SJSA1 (cell line): ENCODE measurements at places on chromosomes 4 and X. TPM values are rescaled to one million over a fixed set of nuclear protein-coding genes. Genes with fewer than 3 reads are reported as not detected.

The PDE5A gene
- total RNA-seq: 45.0 and 68.1 TPM in 2 replicates

The UGT8 gene
- not detected in 2 replicates for total RNA-seq

DNA sequence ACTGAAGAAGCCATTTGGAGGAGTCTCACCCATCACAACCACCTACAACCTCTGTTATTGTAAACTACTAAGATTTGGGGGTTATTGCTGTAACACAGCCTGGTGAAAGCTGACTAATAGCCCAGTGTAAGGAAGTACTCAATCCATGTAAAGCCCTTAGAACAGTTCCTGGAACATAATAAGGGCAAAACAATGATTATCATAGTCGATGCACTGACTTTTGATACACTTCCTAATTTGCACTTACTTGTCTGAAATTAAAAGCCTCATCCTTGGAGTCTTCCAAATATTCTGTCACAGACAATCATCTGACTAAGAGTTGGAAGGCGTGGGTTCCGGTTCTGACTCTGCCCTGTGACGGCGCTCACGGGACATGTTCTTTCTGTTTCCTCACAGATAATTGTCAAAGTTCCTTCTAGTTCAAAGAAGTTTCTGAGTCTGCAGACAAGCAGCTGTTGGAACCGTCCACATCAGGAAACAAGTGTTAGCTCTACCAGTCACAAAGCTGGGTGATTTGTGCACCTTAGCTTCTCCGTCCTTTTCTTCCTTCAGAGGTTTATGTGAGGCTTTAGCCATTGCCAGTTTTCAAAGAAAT lies 33.4 kb upstream of the RASGEF1B start:
- DNase-seq: no peak

DNA sequence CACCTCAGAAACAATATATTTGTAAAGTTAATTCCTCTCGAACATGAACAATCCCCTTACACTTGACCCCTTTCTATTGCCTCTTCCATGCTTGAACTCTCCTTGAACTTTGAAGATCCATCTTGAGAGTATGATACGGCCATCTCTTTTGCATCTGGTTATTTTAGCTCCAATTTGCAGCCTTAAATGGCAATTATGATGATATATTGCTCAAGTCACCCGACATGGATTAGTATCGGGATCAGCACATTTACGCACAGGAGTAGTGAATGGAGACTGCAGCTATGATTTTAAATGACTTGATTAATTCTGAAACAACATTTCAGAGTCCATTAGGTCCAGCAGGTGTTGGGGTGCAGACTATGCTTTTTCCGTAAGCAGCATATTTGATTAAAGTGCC lies 143.8 kb upstream of the PAQR3 start:
- DNase-seq: no peak

GRCh38 chrX:125298871-125299270 lies 20.8 kb upstream of the TEX13C start:
- no peak for DNase-seq

The LDOC1 gene
- total RNA-seq: 3.2 and 5.9 TPM in 2 replicates

The CFAP47 gene
- not detected in 2 replicates for total RNA-seq

DNA sequence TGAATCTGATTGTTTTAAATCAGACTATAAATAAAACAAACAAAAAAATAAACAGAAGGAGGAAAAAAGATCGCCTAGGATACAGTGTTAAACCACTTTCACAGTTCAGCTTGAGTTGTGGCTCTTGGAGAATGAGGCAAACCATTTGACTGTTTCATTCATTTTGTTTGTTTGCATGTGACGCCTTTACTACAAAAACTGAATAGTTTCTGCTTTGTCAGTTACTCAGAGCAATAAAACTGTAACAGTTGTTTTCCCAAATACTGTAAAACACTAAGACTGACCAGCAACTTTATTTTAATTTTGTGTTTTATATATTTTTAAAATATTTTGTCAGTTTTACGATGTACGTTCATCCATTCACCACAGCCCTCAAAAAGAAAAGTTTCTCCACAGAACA lies 214.5 kb downstream of the FBXW7 start:
- no peak for DNase-seq

GRCh38 chr4:4852591-4853362 lies 6.7 kb upstream of the MSX1 start:
- DNase-seq: no peak

DNA sequence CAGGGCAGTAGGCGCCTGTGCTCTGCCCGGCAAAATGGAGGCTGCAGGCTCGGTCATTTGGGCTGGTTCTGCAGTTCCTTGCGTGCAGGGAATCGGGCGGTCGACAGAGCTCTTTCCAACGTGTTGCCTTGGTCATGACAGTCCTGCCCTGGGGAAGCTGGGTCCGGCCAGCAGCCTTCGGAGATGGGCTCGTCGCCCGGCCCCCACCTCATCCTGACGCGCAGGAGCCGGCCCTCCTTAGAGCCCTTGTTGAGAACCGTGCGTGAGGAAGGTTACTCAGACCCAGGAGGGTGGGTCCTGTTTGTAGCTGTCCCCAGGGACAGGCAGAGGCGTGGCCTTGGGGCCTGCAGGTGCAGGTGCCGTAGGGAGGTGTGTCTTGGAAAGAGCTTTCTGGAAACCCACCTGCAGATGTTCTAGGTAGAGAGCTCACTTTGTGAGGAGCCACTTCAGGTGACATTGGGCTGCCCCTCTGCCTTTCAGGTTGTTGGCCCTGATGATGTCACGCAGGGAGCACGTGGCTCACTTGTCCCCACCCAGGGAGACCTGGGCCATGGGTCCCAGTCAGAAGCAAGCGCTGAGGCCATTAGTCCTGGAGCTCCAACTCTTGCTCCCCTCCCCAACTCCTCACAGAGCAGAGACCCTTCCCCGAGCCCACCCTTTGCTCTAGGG lies 15.2 kb upstream of the HGFAC start:
- DNase-seq: no peak

- DNase-seq: peak; percentile 8
Observed at GRCh38 chrX:23752740-23753415, 9.8 kb upstream of the ACOT9 start.

DNA sequence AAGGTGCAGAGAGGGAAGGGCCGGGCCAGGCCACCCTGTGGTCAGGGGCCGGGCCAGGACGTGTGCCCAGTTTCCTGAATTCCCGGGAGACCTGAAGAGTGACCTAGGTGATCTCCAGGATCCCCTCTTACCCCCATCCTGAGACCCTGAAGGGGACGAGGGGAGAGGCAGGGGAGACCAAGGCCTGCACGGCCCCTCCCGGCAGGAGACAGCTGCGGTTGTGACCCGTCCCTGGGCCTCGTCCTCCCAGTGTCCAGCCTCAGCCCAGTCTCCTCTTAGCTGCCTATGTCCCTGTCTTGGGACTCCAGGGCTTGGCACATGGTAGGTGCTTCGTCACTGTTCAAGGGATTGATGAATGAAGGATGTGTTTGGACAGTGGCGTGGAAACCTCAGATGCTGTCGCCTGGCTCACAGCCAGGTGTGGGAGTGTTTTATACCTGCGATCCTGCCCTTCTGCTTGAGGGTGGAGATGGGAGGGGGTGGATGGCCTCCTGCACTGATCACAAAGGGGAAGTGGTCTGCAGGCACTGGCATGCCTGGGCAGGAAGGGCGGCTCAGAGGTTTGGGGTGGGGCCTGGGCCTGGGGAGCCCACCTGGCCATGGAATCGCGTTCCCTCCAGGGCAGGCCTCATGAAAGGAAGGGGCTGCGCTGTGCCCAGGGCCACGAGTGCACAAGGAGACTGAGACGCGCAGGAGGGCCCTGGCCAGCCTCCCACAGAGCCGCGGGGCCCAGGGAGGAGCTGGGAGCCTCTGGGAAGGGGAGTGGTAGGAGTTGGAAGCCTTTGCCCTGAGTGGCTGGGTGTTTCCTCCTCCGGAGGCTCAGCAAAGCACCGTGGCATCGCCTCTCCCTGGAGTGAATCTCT lies 6.9 kb downstream of the SH3TC1 start:
- no peak for DNase-seq

DNA sequence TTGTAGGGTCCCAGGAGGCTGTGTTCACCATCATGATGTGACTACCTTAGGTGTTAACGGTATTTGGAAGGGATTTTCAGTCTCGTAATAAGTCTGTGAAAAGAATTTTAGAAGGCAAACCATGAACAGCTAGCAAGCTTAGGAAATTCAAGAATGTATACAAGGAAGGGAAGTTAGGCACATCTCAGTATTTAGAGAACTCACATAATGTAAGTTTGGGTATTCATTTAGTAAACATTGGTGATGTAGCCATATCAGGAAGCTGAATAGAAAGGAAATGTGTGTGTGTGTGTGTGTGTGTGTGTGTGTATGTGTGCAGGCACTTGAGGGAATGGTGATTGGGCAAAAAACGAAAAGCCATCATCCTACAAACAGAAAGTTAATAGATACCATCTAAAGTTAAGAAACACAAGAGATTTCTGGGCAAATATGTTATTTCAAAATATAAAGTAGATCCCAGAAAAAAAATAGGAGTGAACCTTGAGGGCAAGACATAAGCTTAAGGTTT lies 34.7 kb upstream of the PRKX start:
- DNase-seq: no peak

- peak; percentile 43 for DNase-seq
Observed at GRCh38 chr4:22987870-22988269, 295.1 kb downstream of the GBA3 start.

The PCGF3 gene
- total RNA-seq: 24.8 and 26.1 TPM in 2 replicates

The SSX4 gene
- total RNA-seq: 0.11 TPM in 1 of 2 replicates, not detected in the other

DNA sequence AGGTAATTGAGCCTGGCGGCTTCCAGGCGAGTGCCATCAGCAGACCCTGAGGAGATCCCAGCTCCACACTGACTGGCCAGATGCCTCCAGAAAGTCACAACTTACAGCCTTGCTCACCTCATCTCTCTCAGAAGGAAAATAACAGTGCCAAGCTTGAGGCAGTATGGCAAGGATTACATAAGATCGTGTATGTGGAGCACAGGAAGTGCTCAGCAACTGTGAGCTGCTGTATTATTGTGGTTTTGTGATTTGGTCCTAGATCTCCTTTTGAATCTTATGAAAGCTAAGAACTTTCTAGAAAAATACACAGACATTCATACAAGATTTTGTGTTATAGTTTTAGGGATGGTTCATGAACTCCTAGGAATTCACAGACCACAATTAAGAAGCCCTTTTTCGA lies 14.0 kb downstream of the RASL11B start:
- DNase-seq: no peak

GRCh38 chrX:13396924-13397323 lies 77.1 kb upstream of the ATXN3L start:
- no peak for DNase-seq

The SLITRK2 gene
- not detected in 2 replicates for total RNA-seq

DNA sequence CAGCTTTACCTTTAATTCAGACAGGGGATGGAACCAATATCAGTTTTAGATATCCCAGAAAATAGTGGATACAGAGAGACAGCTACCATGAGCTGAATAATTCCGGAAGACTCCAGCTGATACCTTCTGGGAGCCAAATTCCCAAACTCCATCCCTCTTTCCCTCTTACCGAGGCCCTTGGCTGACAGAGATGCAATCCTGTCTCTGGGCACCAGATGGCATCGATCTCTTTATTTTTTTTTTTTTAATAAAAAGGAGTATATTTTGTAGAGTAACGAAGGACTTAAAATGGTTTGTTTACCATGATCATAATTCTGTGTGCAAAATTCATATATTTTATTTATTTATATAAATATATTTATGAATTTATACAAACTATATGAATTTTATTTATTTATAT lies 31.0 kb downstream of the RAB40A start:
- DNase-seq: no peak

GRCh38 chr4:1072830-1073446 lies 40.4 kb downstream of the RNF212 start:
- DNase-seq: peak; percentile 4

- no peak for DNase-seq
Observed at GRCh38 chr4:68272380-68272779, 26.9 kb upstream of the TMPRSS11B start.

DNA sequence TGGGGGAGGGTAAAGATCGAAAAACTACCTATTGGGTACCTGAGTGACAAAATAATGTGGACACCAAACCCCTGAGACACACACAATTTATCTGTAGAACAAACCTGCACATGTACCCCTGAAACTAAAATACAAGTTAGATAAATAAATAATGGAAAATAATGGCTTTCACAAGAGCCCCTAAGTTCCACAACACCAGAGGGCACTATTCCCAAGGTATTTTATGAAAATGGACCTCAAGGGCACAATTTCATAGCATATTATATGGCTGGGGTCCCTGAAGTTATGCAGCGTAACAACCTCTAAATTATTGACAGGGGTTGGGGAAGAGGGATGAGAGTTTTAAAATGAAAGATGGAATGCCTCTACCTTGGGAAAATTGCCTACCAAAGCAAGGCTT lies 81.3 kb upstream of the TMEM33 start:
- DNase-seq: no peak

DNA sequence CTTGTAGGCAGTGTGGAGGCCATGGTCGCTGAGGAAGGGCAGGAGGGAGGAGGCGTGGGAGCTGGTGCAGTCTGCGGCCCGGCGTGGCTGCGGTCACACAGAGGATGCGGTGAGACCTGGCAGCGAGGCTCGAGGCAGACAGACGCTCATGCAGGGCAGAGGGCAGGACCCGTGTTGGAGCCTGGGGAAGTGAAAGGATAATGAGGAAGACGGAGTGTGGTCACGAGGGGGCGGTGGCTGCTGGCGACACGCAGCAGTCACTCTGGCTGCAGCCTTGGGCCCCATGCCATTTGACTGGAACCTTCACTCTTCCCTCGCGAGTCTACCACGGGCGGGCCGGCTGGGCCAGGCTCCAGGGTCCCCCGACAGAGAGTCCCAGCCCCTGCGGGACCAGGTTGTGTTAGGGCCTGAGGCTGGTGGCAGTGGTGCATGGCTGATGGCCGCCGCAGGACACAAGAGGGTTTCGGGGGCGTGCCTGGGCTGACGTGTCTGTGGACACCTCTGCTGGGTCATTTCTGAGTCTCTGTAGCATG lies 68.8 kb upstream of the HGFAC start:
- DNase-seq: peak; percentile 43

GRCh38 chrX:109739625-109740432 lies 6.8 kb upstream of the ACSL4 start:
- no peak for DNase-seq

GRCh38 chrX:16119353-16120220 lies 3.8 kb upstream of the GRPR start:
- no peak for DNase-seq

DNA sequence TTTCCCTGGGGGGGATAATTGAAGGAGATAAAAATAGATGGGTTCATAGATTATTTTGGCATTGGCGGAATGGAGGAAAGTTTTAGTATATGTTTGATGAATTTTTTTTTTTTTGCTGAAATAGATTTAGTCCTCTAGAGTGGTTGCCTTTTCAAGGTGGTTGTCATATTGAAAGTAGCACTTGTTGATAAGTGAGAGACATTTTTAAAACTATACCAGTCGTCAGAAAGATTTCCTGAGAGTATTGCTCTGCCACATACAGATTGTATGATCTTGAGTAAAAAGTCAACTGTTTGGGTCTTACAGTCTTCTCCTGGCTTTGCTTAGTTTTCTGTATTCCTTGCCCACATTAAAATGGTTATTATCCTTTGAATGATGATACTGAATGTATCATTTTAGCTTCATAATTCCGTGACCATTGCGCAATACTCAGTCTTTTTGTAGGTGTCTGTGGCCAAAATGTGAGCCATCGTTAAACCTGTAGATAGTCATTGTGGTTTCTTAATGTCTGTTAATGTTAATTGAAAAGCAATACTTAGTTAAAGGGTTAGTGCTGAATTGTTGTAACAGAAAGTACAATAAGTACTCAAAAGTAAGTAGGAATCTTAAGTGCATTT lies 7.1 kb downstream of the SMARCAD1 start:
- no peak for DNase-seq

GRCh38 chr4:85772470-85772869 lies 297.5 kb downstream of the ARHGAP24 start:
- DNase-seq: no peak

The SAGE1 gene
- not detected in 2 replicates for total RNA-seq

- DNase-seq: no peak
Observed at GRCh38 chrX:75603833-75604232, 81.0 kb upstream of the ZDHHC15 start.

- DNase-seq: no peak
Observed at GRCh38 chrX:10172877-10173276, 16.1 kb downstream of the CLCN4 start.

The HS6ST2 gene
- total RNA-seq: not detected in 2 replicates
